Transverse colon (tissue), 4 donors: ENCODE measurements at places on chromosomes 13 and 19. TPM values are rescaled to one million over a fixed set of nuclear protein-coding genes. Genes with fewer than 3 reads are reported as not detected.
A peak's percentile ranks its signal among the peaks of the same experiment; 100 is the strongest.

DNA sequence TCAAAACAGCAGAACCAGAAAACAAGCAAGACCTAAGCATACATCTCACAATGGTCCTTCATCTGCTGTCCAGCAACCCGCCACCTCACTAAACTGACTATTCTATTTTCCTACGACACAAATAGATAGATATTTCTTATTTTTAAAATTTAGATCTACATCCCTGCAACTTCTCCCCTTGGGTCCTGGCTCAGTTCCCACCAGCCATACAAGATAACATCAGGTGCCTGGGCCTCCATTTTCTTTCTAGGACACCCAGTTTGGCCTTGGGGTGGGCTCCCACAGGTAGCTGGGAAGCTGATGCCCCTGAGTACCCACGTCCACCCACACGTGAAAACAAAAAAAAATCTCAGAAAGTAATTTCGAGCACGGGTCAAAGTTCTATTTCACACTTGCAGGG is 47.6 kb downstream of the TGDS start:
- no peaks in the 10 kb centered on the region for H3K27me3 ChIP-seq
- DNase-seq: peak; percentile 9
- peak overlapping the region; percentile 93 for H3K27ac ChIP-seq
- H3K36me3 ChIP-seq: no peaks in the 10 kb centered on the region
- peak overlapping the region; percentile 56 for H3K4me3 ChIP-seq

SELENOV gene
- not detected for total RNA-seq

SHISA7 gene
- total RNA-seq: not detected

DNA sequence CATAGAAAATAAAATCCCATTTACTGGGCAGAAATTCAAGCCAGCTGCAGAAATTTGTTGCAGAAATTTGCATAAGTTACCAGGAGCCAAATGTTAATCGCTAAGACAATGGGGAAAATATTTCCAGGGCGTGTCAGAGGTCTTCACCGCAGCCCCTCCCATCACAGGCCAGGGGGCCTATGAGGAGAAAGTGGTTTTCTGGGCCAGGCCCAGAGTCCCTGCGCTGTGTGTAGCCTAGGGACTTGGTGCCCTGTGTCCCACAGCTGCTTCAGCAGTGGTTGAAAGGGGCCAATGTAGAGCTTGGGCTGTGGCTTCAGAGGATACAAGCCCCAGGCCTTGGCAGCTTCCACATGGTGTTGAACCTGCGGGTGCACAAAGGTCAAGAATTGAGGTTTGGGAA is 278.9 kb upstream of the PCDH9 start:
- H3K27ac ChIP-seq: no peak overlapping the region
- no peaks in the 10 kb centered on the region for H3K36me3 ChIP-seq
- H3K4me1 ChIP-seq: no peaks in the 10 kb centered on the region
- no peak for DNase-seq

CC2D1A gene
- 115 TPM for total RNA-seq

FARSA gene
- 18.0 TPM for total RNA-seq

ALOX5AP gene
- total RNA-seq: 18.7 TPM

DNA sequence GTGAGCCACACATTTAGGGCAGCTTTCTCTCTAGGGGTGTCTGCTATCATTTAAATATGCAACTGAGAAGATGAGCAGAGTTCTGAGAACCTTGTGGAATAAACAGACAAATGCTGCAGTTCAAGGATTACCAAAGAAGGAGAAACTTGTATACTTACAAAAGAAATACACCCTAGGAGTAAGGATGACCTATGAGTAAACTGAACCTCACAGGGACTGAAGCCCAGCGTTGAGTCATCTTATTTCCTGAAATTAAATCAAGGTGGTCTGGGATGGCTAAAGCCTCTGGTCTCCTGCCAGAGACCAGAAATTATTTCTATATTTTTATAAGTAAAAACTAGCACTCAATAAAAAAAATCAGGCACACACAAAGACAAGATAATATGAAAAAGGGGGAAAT is 40.1 kb downstream of the FAM216B start:
- H3K27me3 ChIP-seq: no peaks in the 10 kb centered on the region
- no peaks in the 10 kb centered on the region for H3K36me3 ChIP-seq
- H3K27ac ChIP-seq: peak overlapping the region; percentile 58
- no peaks in the 10 kb centered on the region for H3K4me1 ChIP-seq
- H3K4me3 ChIP-seq: no peak overlapping the region

PSG2 gene
- not detected for total RNA-seq

DNA sequence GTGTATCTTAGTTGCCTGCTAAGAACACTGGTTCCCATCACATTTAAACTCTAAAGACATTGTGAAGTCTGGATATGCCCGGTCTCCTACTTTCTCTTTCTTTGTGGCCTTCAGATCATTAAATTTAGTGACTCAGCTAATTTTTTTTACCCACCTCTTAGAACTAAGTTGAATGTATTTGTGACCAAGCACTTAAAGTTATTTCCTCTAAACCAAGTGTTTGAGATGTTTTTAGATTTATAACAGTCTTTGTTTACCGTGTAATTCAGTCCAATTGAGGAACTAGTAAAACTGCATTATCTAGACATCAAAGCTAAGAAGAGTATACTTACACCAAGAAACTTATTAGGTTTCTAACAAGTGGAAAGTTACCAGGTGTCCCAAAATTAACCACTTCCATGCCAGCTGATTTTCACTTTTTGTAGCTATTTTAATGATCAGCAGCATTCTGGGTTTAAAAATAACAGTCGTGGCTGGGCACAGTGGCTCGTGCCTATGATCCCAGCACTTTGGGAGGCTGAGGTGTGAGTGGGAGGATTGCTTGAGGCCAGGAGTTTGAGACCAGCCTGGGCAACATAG is 53.1 kb downstream of the ARHGAP35 start:
- H3K27ac ChIP-seq: peak overlapping the region; percentile 24
- H3K4me3 ChIP-seq: no peak overlapping the region

CEACAM6 gene
- total RNA-seq: 76.5 TPM

MIDN gene
- total RNA-seq: 89.4 TPM

GRCh38 chr19:49456326-49456725 is 3.3 kb downstream of the ALDH16A1 start:
- peak overlapping the region; percentile 58 for H3K27ac ChIP-seq
- H3K36me3 ChIP-seq: no peaks in the 10 kb centered on the region
- H3K27me3 ChIP-seq: no peaks in the 10 kb centered on the region
- no peak overlapping the region for H3K4me3 ChIP-seq
- H3K4me1 ChIP-seq: peaks cover 46% of the 10 kb centered on the region

GRCh38 chr19:44729516-44730033 is 18.9 kb upstream of the BCL3 start:
- H3K27ac ChIP-seq: no peak overlapping the region
- no peaks in the 10 kb centered on the region for H3K27me3 ChIP-seq
- no peaks in the 10 kb centered on the region for H3K36me3 ChIP-seq
- H3K4me3 ChIP-seq: no peak overlapping the region

DNA sequence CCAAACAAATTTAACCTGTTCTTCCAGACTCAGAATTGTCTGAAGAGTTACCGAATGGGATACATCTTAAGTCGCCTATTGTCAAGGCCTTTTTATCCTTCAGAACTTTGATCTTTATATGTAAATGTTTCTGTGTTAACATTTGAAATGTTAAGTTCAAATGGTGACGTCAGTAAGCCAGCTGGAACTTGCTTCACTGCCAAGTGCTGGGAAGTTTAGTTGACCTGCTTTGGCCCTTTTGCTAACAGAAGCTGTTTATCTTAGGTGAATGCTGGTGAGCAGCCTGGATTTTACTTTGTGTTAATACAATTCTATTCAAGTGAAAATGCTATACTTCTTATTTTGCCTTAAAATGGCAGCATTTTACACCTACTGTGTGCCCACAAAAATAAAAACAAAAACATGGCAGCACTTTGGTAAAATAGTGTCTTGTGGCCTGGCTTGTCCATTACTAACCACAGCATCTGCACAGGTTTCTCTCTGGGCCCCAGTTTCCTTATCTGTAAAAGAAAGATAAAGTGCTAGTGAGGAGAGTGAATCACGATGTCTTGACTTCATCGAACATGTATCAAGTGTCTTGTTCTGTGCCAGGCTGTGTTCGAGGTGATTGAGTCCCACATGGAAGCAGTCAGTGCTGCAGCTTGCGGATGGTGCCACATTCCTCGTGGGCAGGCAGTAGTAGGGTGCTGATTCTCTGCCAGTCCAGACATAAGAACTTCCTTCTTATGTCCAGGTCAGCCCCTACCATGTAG is 2.2 kb downstream of the NAXD start:
- no peaks in the 10 kb centered on the region for H3K27me3 ChIP-seq
- H3K27ac ChIP-seq: peak overlapping the region; percentile 86
- H3K4me3 ChIP-seq: no peak overlapping the region
- peaks cover 18% of the 10 kb centered on the region for H3K4me1 ChIP-seq
- no peaks in the 10 kb centered on the region for H3K36me3 ChIP-seq
- peak; percentile 59 for DNase-seq

PCDH20 gene
- total RNA-seq: 1.4 TPM

DNA sequence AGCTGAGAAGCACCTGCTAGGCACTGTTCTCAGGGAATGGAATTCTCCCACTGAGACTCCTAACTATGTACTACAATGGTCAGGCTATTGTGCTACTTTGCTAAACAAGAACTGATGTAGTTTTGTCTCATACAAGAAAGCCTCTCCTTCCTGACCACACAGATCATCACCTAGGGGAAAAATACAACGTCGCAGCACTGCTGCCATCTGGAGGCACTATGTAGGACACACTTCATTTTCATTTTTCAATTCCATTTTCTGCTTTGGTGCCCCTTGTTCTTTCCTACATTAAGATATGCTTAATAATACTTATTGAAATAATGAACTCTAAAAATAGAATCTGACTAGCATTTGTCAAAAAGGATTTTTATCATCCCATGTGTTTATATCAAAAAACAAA is 21.1 kb downstream of the PROSER1 start:
- no peaks in the 10 kb centered on the region for H3K36me3 ChIP-seq
- H3K27ac ChIP-seq: no peak overlapping the region
- no peak overlapping the region for H3K4me3 ChIP-seq
- H3K27me3 ChIP-seq: no peaks in the 10 kb centered on the region

- H3K4me3 ChIP-seq: no peak overlapping the region
- no peak overlapping the region for H3K27ac ChIP-seq
- no peaks in the 10 kb centered on the region for H3K36me3 ChIP-seq
- no peaks in the 10 kb centered on the region for H3K27me3 ChIP-seq
Observed at GRCh38 chr19:56699552-56699951, 28.0 kb upstream of the ZNF835 start.

DNA sequence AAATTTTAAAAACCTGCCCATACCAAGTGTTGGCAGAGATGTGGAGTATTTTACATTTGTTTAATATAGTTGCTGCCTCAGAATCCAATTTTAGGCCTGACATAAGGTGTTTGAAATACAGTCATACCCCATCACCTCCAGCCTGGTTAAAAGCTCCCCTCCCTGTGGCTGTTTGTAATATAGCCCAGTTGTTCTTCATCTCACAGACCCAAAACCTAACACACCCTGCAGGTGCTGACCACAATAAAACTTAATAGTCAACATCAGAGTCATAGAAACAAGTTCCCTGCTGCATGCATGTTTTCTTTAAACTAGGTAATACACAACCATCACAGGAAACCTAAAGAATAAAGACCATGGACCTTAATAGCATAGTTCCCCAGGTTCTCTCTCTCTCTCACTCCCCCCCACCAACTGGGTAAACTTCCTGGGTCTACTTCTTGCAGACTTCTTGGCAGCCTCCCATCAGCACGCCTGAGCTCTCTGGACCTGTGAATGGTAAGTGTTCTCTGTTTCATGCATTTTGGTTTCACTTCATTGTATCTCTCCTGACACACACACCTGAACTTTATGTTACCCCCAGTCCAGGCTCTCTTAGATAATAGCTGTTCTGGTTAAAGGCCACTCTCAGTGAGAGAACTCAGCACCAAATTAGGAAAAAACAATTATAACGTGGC is 1369.9 kb downstream of the EFNB2 start:
- H3K36me3 ChIP-seq: no peaks in the 10 kb centered on the region
- no peaks in the 10 kb centered on the region for H3K4me1 ChIP-seq
- no peaks in the 10 kb centered on the region for H3K27me3 ChIP-seq
- H3K4me3 ChIP-seq: no peak overlapping the region
- H3K27ac ChIP-seq: no peak overlapping the region

DNA sequence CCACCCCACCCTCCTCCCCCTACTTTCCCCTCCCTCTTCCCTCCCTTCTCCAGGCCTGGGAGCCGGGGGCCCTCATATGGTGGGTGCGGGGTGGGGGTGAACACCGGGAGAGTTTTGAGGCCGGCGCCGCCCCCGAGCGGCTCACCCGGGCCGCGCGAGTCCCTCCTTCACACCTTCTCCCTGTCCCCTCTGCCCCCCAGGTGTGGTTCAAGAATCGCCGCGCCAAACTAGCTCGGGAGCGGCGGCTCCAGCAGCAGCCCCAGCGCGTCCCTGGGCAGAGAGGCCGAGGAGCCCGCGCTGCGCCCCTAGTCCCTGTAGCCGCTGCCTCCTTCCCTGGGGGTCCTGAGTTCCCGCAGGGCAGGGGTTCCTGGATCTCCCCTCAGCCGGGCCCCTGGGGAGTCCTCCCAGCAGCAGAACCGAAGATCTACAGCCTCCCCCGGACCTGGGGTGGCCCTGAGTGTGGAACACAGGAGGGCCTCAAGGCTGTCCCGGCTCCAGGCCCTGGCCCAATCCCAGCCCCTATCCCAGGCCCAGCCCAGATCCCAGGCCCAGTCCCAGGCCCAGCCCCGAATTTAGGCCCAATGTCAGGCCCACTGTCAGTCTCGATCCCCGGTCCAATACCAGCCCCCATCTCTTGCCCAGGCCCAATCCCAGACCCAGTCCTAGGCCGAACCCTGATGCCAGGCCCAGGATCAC is 1.7 kb downstream of the TPRX2 start:
- H3K27ac ChIP-seq: no peak overlapping the region
- no peak for DNase-seq
- no peaks in the 10 kb centered on the region for H3K4me1 ChIP-seq

GRCh38 chr13:112980434-112980833 is 11.4 kb downstream of the MCF2L start:
- H3K36me3 ChIP-seq: no peaks in the 10 kb centered on the region
- no peak overlapping the region for H3K4me3 ChIP-seq
- no peak overlapping the region for H3K27ac ChIP-seq
- H3K4me1 ChIP-seq: peaks cover 11% of the 10 kb centered on the region
- no peak for DNase-seq
- H3K27me3 ChIP-seq: no peaks in the 10 kb centered on the region

DNA sequence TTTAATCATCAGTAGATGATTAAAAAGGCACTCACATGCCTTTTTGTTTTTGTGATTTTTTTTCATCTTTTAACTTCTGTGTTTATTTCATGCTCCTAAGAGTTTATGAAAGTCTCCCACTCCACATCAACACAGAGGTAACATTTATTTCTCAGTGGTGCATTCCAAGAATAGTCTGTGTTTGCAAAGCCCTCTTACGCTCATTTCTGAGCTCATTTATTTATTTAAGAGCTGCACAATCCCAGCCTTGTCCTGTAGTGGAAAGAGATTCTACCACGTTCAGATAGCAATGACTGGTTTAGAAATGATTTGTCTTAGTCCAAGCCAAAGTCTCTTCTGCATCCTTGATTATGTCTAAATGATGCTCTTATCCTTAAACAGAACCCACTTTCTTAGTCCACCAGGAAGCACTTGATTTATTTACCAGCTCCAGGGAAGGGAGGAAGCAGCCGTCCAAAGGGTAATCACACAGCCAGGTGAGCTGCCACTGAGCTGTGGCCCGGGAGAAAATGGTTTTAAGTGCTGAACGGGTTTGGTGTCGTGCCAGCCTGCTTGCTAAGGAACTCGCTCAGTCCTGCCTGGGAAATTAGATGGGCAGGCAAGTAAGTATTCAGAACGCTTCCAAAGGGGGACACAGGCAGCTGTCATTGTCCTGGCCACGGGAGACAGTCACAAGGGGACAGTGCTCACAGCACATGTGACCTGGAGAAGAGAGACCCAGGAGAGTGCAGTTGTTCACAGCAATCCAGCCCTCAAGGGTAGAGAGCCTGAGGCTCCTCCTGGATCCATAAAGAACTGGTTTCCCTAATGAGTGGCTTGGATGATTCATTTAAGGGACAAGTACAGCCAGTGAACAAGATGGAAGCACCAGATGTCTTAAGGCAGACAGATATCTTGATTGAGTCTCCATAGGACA is 131.8 kb upstream of the WASF3 start:
- no peak overlapping the region for H3K4me3 ChIP-seq
- H3K27ac ChIP-seq: peak overlapping the region; percentile 89
- H3K4me1 ChIP-seq: peaks cover 8% of the 10 kb centered on the region
- no peaks in the 10 kb centered on the region for H3K36me3 ChIP-seq
